ENCODE measurements at places on chromosomes 13 and 19.

DNA sequence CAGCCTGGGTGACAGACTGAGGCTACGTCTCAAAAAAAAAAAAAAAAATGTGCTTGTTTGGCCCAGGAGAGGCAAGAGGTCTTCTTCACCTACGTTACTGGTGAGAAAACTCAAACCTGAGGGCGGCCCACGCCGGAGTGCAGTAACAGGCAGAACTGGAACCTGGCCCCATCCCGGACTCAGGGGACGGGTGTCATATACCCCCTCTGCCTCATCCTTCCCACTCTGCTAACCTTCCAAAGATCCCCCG is 414 bp upstream of the ADAT3 start:
- no peak for DNase-seq

GRCh38 chr13:52085421-52085820 is 43.5 kb downstream of the NEK5 start:
- DNase-seq = no peak

- no peak for DNase-seq
Measured at GRCh38 chr19:53809518-53810186, 14.5 kb downstream of the NLRP12 start.

DNA sequence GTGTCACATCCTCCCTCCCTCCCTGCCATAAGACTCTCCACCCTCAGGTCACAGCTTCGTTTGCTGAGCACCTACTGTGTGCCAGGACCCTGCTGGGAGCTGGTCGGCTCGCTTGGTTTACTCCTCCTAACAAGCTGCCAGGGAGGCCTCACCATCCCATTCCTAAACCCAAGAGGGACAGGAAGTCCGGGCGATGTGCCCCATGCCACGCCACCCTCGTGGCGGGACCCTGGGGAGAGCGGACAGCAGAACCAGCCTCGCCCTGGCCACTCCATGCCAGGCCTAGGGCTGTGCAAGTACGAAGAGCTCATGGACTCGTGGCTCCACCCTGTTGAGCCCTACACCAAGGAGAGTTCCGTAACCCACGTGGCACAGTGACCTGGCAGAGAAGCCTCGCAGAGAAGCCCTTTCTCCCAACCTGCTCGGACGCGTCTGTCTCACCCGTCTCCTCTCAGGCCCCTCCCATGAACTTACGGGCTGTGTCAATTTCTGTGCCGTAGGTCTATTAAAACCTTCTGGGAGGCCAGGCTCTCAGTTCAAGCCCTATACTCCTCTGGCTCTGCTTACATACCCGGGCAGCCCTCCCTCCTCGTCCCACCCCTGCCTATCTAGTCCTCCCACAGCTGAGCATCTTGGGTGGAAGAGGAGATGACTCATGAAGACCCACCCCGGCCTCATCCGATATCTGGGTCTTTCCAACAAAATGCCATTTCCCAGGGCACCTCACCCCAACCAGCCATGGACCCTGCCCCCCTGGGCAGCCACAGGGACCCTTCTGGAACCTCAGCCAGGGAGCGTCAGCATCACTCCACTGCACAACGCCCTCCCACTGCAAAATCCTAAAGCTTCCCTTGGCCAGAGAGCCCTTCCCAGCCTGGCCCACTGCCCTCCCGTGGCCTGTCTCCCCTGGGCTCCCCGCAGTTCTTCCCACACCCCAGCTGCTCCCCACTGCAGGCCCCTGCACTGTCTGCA is 2.6 kb downstream of the UBXN6 start:
- no peak for DNase-seq

DNA sequence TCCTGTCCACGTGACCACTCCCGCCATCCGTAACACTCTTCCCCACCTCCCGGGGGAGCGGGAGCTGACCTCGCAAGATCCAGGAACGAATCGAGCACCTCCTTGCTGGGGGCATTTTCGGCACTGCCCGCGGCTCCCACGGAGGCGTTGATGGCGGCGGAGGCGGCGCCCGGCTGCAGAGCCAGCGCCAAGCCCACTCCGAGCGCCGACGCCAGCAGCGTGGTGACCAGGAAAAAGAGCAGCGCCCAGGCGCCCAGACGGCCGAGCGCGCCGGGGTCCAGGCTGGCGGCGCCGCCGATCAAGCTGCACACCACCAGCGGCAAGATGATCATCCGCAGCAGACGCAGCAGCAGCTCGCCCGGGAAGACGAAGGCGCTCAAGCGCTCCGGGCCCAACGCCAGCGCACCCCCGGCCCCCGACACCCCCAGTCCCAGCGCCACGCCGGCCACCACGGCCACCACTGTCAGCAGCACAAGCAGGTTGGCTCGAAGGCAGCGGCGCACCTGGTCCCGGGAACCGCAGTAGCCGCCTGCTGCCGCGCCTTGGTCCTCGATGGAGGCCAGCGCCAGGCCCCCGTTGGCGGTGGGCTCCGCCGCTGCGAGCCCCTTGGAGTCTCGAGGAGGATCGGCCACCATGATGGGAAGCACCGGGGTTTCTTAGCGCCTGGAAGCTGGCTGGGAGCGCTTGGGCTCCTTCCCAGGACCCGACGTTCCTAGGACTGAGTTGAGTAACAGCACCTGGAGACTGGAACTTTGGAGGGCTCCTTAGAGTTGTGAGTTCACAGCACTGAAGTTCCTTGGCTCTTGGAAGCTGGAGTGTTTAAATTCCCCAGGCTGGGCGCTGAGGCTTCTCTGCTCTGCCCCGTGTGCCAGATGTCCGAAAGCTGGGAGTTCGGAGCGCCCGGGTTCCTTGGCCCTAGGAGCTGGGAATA is 798 bp downstream of the SLC1A5 start:
- DNase-seq = no peak

DNA sequence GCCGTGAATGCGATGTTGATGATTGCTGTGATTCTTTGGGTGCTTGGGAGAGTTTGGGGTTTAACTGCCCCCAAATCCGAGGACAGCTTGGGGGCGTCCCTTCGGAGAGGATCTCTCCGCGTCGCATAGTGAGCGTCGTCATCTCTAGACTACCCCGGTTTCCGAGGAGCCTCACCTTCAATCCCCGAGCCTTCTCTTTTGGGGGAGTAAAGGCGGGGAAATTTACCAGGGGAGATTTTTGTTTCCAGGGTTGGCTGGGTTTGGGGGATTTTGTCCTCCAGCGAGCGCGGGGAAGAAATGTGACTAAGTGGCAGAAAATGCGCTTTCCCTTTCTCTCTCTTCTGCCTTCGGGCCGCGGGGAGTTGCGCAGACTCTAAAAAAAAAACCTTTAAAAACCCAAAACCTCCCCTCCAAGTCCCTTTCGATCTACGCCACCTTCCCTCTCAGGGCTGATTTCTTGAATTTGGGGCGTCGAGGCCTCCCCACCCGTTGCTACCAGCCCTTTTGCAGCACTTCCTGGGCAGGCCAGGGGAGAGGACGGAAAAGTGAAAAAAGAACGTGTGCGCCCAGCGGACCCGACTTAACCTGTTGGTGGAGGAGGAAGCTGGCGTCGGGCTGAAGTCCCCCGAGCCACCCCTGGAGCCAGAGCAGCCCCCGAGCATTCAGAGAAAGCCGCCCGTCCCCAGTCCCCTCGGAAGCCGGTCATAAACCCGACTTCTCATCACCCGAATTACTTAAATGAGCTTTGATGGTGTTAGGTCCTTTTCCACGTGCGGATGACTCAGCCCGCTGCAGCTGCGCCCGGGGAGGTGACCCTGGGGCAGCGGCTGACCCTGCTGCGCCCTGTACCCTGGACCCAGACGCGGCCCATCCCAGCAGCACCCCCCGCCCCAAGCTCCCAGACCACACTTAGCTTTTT is 17.7 kb downstream of the NFIX start:
- DNase-seq = no peak

- no peak for DNase-seq
Measured at GRCh38 chr13:48797127-48797526, 143.4 kb downstream of the CYSLTR2 start.

DNA sequence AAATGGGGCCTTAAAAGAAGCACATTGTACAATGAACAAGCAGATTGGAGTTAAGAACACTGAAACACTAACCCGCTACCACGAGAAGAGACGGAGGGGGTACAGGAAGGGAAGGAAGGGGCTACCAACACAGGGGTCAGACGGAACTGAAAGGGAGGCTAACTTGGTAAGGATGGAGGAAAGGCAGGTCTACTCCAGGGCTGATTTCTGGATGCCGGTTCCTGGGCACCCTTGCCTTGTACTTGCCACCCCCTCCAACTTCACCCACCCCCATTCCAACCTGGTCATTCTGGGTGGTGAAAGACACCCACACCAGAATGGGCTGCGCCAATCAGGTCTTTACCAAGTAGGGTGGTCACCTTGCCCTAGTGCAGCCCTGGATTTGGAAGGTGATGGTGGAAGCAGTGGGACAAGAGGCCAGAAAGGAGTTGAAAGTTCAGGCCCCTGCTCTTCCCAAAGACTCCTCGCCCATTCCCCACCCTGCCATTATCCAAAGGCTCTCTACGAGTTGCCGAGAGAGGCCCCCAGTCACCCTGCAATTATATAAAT is 10.3 kb downstream of the ZNF574 start:
- DNase-seq = no peak

GRCh38 chr13:52851137-52851962 is 2.9 kb upstream of the PCDH8 start:
- DNase-seq = peak; percentile 23

- no peak for DNase-seq
Measured at GRCh38 chr13:113495494-113496210, 5.1 kb upstream of the DCUN1D2 start.

GRCh38 chr13:82436099-82436585 is 1446.1 kb downstream of the SLITRK1 start:
- no peak for DNase-seq

- DNase-seq = no peak
Measured at GRCh38 chr13:111612886-111613285, 292.4 kb downstream of the TEX29 start.

GRCh38 chr13:34765446-34766180 is 176.5 kb upstream of the NBEA start:
- no peak for DNase-seq

- DNase-seq = no peak
Measured at GRCh38 chr19:372306-372890, 27.8 kb upstream of the MIER2 start.

DNA sequence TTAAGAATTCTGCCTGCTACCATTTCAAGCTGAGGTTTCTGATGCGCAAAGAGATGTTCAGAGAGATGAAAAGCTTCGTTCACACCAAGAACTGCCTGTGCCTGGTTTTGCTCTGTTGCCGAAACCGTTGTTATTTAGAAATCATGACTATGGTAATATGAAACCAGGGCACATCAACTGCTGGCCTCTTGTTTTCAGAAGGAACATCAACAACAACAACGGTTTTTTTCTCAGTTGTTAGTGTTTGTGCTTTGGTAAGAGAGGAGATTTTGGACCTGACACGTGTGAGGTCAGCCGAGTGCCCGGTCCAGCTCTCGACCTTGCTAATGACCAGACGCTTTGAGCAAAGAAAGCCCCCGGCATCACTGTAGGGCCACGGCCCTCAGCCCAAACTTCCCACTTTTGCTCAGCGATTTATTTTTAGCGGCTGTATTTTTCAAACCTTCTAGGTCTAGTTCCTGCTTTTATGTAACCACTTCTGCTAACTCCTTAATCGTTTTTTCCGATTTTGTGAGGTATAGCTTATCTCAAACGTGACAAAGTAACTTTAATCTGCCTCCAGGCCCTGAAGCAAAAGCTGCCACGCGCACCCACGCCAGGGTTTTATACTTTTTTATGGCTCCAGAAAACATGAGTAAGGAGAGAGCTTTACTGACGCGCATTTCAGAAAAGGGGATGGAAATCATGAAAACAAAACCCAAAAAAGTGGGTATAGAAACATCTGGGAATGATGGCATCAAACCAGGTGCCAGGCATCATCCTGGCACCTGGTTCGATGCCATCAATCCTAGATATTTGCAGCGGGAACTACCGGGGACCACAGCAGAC is 42.0 kb downstream of the KLF2 start:
- no peak for DNase-seq

DNA sequence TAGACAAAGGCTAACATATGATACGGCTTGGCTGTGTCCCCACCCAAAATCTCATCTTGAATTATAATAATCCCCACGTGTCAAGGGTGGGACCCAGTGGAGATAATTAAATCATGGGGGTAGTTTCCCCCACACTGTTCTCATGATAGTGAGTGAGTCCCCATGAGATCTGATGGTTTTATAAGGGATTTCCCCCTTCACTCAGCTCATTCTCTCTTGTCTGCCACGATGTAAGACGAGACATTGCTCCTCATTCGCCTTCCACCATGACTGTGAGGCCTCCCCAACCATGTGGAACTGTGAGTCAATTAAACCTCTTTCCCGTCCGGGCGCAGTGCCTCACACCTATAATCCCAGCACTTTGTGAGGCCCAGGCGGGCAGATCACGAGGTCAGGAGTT is 143.5 kb downstream of the RXFP2 start:
- no peak for DNase-seq

DNA sequence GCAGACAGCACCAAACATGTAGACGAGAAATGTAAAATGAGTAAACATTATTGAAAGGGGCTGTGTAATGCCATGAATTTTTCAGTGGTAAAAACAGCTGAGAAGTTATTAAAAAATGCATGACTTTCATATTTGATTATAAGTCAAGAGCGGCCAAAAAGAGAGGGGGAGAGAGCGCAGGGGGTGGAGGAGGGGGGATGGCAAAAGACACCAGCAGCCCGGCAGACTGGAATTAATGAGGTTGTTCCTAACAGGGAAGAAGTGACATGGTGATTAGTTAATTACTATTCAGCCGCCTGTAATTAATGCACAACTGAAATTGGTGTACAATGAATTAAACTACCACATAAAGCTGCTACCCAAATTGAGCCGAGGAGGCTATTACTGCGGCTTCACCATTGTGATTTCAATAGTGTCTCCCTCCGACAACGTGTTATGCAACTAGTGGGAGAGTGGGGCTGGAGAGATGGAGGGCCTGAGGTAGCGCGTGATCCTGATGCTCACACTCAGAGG is 89.1 kb upstream of the VSTM2B start:
- no peak for DNase-seq

DNA sequence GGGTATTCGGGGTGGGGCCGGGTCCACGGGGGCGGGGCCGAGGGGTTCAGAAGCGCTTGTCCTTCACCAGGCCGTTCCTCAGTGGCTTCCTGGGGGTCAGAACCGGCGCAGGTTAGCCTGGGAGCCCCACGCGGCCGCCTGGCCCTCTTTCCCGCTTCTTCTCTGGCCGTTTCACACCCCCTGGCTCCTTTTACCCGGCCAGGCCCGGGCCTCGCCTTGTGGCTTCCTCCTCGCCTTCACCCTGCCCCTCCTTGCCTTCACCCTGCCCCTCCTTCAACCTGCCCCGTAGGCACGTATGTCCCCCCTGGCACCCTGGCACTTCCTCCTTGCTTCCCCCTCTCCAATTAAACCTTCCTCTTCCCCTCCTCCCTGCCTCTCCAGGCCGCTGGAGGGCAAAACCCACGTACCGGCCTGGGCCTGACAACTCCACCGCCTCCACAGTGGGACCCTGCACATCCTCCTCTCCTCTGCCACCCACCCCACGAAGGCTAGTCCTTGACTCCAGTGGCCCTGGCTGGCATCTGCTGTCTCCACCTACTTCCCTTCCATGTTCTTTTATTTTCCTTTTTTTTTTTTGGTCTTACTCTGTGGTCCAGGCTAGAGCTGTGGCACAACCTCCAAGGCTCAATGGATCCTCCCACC is 25.3 kb downstream of the CERS1 start:
- no peak for DNase-seq

DNA sequence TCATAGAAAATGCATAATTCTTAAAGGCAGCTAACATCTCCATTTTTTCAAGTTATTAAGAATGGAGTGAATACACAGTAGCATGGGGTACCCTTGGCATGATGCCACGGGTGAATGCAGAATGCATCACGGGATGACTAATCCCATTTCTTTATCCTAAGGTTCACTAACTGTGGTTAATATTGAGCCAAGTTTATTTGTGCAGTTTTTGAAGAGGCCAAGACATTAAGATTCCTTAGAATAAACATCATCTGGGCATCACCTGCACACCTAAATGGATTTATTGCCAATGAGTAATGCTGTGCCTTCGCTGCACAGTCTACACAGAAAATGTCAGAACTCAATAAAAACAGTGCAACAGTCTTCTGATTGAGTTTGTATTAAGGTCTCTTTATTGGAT is 333.1 kb downstream of the GPC6 start:
- DNase-seq = no peak
